Airway epithelial cell (primary cell): ENCODE measurements at places on chromosomes 2 and 18. TPM values are rescaled to one million over a fixed set of nuclear protein-coding genes. Genes with fewer than 3 reads are reported as not detected.

Gene ACMSD
- 0.46 TPM in 1 of 2 replicates, not detected in the other for total RNA-seq

Gene LINC00305
- total RNA-seq = not detected in 2 replicates

Gene GYPC
- total RNA-seq = 2.8 TPM in 1 of 2 replicates, not detected in the other

Gene TUBA4B
- total RNA-seq = not detected in 2 replicates

Gene CBLN2
- not detected in 2 replicates for total RNA-seq

Gene UGT1A3
- total RNA-seq = 0.35 TPM in 1 of 2 replicates, not detected in the other

Gene KIDINS220
- 15.2 and 24.9 TPM in 2 replicates for total RNA-seq

Gene CNDP1
- total RNA-seq = not detected in 2 replicates
